ENCODE measurements at places on chromosomes 1 and 21.
A peak's percentile ranks its signal among the peaks of the same experiment; 100 is the strongest.

- no peak for DNase-seq
Measured at GRCh38 chr1:208387908-208388811, 144.0 kb upstream of the PLXNA2 start.

DNA sequence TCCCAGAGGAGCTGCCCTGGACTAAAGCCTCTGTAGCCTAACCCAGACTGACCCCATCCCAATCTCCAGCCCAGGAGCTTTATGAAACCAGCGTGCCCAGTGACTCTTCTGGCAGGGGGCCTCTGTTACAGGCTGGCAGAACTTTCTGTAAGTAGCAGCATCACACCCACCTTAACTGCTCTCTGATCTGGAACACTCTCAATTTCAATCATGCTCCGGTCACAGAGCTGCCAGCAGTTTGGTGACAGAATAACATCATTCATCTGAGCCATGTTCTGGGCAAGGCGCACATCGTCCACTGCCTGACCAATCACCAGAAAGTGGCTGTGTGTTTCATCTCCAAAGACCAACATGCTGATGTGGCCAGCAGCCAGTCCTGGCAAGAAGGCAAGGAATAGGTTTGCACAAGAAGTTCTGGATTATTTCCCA, 14.7 kb downstream of the ADCY10 start:
- DNase-seq = no peak

DNA sequence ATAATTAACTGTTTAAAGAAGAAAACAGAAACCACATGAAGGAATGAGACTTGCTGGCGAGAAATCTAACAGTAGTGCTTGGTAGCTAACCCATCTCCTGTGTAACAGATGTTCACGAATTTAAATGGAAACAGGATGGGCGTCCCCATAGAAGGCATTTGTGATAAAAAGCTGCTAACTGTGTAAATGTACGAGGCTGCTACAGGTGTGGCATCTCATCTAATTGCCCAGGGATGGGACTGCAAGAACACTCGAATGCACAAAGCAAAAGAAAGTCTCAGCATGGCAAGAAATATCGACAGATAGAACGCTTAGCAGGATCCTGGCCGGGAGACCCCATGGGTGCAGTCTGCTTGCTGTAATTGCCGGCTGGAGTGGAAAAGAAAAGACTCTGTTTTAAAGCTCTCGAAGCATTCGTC, 112.7 kb downstream of the RUNX1 start:
- DNase-seq = no peak

DNA sequence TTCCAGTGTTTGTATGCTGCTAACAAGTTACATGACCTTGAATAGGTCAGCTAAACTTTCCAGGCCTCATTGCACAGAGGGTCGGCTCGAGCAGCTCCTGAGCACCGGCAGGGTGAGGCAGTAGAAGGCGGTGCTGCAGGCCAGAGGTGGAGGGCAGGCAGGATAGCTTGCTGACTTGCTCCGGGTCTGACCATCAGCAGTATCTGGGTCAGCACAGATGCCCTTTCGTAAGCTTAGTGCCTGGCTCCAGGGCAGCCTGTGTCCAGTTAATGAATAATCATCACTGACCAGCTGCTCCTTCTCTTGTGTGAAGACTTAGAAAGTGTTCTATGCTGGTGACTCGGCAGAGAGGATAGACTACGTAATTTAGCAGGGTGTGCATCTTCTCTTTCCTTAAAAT, 6.9 kb downstream of the MAPKAPK2 start:
- no peak for DNase-seq

DNA sequence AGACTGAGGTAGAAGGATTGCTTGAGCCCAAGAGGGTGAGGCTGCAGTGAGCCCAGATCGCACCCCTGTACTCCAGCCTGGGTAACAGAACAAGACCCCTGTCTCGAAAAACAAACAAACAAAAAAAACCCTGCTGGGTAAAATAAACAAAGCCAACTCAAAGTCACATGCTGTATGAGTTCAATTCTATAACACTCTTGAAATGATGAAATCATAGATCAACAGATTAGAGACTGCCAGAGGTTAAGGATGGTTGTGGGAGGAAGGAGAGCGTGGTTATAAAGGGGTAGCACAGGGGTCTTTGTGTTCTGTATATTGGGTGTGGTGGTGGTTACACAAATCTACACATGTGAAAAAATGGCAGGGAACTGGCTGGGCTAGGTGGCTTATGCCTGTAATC, 62.5 kb downstream of the TAS1R2 start:
- DNase-seq = no peak

DNA sequence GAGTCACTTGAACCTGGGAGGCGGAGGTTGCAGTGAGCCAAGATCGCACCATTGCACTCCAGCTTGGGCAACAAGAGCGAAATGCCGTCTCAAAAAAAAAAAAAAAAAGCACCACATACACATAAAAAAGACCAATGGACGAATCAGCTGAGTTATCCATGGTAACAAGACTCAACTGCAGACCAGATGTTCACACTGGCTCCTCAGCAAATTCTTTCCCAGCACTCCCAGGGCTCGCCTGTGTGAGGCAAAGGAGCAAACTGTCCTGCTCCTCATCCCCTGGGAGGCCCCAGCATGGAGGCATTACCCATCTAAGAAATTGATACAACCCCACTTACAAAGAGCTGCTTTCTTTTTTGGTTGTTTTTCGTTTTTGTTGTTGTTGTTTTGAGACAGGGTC, 3.1 kb downstream of the TMEM234 start:
- no peak for DNase-seq

GRCh38 chr1:183995322-183996039, 42.0 kb downstream of the COLGALT2 start:
- DNase-seq = no peak

GRCh38 chr1:59293206-59293605, 3.7 kb upstream of the FGGY start:
- DNase-seq = no peak

- no peak for DNase-seq
Measured at GRCh38 chr1:21881250-21881649, 55.9 kb downstream of the HSPG2 start.

DNA sequence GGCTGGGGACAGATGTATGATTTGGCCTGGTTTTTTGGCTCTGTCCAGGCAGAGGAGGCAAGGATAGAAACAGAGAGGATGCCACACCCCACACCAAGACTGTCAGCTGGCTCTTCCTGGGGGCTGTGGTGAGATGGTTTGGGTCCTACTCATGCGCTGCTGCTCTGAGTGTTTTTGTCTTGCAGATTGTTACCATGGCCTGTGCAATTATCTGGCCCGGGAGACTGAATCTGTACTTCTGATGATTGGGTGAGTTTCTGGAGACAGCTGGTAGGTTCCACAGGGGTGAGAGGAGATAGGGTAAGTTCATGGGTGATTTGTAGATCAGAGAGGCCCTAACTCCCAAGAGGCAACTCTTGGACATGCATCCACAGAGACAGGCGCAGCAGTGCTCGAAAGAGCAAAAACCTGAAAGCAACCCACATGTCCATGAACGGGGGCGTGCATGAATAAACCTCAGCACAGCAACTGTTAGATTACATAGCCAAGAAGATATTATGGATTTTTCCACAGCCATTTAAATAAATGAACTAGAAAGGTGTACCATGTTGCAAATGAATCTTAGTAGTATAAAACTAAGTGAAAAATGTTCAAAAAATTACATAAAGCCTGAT, 17.8 kb downstream of the AADACL4 start:
- no peak for DNase-seq

- DNase-seq = no peak
Measured at GRCh38 chr1:43449708-43450069, 4.0 kb downstream of the HYI start.

GRCh38 chr1:75996196-75996595, 64.0 kb upstream of the ASB17 start:
- no peak for DNase-seq

DNA sequence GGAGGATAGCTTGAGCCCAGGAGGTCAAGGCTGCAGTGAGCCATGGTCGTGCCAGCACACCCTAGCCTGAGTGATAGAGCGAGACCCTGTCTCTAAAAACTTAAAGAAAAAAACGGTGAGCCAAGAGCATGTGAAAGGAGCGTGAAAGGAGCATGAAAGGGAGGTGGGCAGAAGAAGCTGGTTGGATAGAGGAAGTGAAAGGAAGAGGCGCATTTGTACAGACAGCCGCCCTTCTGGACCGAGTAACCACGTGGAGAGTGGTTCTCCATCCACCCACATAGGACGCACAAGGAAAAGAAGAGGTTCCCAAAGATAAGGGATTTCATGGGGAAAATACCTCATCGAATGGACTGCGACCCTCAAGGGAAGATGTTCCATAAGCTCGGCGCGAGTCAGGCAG, 60.4 kb upstream of the IFNAR2 start:
- DNase-seq = no peak

- no peak for DNase-seq
Measured at GRCh38 chr1:14689996-14690615, 91.6 kb downstream of the KAZN start.

- no peak for DNase-seq
Measured at GRCh38 chr1:112393631-112393974, 2.4 kb upstream of the CTTNBP2NL start.

DNA sequence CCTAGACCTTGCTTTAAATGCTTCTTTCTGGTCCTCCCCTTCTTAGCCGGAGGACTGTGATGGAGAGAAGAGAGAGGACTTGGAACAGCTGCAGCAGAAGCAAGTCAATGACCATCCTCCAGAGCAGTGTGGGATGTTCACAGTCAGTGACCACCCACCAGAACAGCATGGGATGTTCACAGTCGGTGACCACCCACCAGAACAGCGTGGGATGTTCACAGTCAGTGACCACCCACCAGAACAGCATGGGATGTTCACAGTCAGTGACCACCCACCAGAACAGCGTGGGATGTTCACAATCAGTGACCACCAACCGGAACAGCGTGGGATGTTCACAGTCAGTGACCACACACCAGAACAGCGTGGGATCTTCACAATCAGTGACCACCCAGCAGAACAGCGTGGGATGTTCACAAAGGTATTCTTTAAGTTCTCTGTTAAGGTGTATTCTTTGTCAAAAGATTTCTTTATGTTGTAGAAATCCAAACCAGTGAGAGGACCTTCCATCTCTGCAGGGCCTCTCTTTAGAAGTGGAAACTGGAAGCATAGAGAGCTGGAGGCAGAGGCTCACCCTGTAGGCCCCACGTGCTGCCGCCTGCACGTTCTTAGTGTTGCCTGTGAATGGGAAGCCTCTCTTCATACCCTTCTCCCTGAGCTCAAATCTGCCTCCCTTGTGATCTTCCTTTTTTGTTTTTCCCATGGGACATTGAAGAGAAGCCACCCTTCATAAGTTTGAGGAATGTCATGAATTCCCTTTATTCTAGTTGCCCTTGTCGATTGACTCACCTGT, 10.6 kb downstream of the PCNT start:
- no peak for DNase-seq

GRCh38 chr1:960363-961131, at the start of gene KLHL17:
Gene KLHL17 (plus strand): TSS chr1:960584. CDS start chr1:960694, 110 bp downstream.
- peak; percentile 78 for DNase-seq

DNA sequence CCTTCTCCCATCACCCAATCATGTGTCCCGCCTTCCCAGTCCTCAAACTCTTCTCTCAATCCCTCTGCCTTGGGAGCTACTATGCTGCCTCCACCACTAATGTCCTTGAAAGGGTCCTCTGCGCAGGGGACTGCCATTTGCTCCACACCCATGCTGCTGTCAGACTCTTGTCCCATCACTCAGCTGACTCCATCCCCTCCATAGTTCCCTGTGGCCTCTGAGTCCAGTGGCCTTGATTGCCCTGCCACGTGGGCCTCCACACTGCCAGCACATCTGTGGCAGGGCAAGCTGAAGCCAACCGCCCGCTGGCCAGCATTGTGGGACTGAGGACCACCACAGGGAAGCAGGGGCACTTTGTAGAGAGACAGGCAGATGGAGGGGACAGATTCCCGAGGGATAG, 1.3 kb upstream of the TNNT2 start:
- no peak for DNase-seq

DNA sequence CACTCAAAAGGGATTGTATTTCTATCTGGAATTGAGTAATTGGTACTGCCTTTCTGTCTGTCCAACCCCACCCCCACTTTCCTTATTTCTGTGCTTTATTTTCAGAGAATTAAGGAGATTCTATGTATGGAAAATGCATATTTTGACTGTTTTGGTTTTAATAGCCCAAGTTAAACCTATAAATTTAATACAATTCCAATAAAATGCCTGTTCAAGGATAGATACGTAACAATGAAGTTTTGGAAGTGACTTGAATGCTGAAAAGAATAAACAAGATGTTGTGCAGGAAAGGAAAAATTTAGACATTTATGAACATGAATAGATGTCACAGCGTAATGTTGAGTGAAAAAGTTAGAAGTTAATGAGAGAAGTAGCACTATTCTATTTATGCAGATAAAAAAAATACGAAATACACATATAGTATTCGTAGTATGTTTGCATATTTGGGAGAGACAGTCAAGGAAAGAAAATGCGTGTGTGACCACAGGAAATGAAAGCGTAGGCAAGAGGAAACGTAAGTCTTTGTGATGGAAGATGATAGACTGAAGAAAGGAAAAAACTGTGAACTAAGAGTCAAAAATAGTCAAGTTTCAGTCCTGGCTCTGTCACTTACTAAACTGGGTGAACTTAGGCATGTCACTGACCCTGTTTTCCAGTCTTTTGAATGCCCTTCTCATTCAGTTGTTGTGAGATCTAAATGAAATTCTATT, 62.1 kb downstream of the MEF2D start:
- DNase-seq = no peak

- DNase-seq = no peak
Measured at GRCh38 chr1:79859212-79859948, 852.9 kb upstream of the ADGRL4 start.

DNA sequence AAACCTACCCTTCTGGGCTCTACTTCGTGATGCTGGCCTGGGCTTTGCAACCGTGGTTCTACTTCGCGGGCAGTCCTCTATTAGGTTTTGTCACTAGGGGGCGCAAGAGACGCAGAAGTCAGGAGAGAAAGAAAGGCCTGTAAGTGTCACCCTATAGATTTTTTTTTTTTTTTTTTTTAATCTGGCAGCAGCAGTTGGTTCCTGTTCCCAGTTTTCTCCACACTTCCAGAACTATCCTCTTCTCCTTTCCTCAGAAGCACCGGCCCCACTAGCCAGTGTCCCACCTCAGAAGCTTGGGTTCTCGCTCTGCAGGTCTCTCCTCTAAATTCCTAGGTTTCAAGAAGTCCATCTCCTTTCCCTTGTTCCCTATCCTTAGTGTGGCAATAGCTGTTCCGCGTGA, 9.1 kb upstream of the LCE2D start:
- peak; percentile 18 for DNase-seq

DNA sequence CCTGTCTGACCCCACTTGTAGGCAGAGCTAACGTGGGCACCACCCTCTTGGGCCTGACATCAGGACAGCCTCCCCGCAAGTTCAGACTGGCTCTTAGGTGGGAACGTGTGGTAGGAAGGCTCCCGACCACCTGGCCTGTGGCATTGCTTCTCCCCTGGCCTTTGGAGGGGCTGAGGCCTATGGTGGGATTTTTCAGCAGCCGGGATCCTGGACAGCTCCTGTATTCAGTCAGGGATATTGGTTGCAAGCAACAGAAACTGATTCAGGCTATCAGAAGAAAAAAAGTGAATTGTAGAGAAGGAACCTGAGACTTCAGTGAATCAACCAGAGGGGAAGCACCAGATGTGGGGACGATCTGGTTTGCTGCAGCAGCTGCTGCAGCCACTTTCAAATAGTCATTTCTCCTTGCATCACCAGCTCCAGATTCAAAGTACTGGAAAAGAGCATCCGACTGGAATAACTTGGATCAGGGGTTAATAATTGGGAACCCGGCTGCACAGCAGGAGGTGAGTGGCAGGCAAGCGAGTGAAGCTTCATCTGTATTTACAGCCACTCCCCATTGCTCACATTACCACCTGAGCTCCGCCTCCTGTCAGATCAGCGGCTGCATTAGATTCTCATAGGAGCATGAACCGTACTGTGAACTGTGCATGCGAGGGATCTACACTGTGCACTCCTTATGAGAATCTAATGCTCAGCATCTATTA, 5.9 kb downstream of the RNF186 start:
- DNase-seq = no peak

- no peak for DNase-seq
Measured at GRCh38 chr1:246815693-246816270, 91.6 kb downstream of the SCCPDH start.
